ENCODE measurements at places on chromosomes 5 and 9.

DNA sequence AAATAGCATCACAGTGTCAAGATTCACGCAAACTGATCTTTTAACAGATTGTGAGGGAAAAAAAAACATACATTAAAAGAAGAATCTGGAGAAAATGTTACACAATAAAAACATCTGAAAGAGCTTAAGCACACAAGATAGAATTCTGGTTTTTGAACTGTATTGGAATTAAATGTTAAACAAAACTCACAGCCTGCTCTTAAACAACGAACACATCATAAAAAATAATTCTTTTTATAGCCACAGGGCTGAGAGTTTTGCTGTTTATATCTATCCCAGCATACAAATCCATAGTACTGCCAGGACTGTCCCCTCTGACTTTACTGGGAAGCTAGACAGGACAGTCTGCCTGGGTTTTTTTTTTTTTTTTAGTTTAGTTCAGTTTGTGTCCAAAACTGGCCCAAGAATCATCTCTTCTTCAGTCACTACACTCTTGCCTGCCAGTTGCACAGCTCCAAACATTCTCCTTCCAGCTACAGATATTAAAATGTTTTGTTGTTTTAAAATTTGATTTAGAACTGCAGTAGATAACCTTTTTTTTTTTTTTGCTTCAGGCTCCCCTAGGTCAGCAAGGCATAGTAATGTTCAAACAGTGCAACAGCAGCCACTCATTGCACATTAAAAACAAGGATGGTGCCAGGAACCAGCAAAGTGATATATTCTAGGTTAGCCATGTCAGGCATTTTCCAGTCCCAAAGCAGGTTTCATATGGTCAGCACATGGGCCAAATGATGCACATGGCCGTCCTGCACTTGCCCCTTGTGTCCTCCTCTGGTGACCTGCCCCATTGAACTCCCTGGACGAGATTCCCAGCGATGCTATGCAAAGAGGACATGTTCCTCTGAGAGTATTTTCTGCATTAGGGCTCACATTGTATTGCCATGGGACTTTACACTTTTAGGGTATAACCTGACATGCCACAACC lies 173.6 kb downstream of the ARL15 start:
- DNase-seq = no peak

GRCh38 chr9:19461135-19461534 lies 52.3 kb downstream of the ACER2 start:
- no peak for DNase-seq

GRCh38 chr5:59769832-59770231 lies 123.7 kb downstream of the PDE4D start:
- DNase-seq = no peak

- DNase-seq = no peak
Observed at GRCh38 chr9:76137931-76138330, 247.5 kb downstream of the PCSK5 start.

DNA sequence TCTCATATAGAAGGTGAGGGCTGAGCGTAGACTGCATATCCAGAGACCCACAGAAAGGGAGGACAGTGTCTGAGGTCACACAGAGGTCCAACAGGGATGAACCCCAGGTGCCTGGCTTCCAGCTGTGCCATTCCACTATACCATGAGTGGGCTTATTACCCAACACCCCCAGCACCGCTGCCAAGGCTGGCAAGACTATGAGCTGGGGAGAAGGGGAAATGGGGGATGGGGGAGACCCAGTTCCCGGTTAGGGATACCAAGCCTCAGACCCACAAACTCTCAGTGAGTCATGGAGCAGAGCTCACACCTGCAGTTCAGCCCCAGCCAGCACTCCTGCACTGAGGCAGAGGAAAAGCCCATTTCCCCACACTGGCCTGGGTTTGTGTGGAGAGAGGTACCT lies 106.4 kb downstream of the PSD2 start:
- DNase-seq = no peak

- no peak for DNase-seq
Observed at GRCh38 chr5:94423411-94423810, 195.0 kb downstream of the KIAA0825 start.

DNA sequence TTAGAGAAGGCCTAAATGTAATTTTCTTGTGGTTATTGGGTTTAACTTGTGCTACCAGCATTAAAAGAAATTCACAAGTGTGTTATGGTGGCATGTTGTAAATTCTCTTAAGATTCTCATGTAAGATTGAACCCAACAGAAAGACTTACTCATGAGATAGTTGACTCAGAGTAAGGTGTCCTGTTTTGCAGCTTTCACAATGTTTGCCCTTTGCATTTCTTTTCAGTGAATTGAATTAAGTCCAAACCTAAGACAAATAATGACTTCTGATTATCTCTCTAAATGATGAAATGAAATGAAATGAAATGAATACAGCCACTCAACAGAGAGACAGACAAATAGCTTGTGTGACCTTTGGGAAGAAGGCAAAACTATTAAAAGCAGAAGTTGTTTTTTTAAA lies 1696.9 kb upstream of the WWC1 start:
- DNase-seq = no peak

DNA sequence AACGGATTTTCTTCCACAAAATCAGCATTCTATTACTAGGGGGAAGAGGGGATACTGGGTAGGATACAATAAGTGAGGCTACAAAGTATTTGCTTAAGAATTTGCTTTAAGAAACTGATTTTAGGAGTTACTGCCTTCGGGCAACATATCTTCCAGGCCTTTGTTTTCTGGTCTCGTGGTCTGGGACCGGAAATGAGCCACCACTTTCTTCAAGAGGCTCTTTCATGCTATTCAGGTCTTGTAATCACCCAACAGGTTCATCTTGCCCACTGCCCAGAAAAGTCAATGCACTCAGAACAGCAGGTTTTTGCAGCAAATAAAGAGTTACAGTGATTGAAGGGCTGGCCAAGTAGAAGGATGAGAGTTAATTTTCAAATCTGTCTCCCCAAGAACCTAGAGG lies 6.6 kb upstream of the AOPEP start:
- DNase-seq = no peak

- DNase-seq = no peak
Observed at GRCh38 chr9:37986771-37987258, 82.2 kb downstream of the SHB start.

- no peak for DNase-seq
Observed at GRCh38 chr9:618478-618877, 223.0 kb upstream of the DMRT1 start.

GRCh38 chr9:123335193-123335985 lies 20.6 kb upstream of the CRB2 start:
- DNase-seq = no peak
